ENCODE measurements at places on chromosomes 16 and 17.

GRCh38 chr16:84109598-84110335, 7.0 kb downstream of the MBTPS1 start:
- no peak for DNase-seq

DNA sequence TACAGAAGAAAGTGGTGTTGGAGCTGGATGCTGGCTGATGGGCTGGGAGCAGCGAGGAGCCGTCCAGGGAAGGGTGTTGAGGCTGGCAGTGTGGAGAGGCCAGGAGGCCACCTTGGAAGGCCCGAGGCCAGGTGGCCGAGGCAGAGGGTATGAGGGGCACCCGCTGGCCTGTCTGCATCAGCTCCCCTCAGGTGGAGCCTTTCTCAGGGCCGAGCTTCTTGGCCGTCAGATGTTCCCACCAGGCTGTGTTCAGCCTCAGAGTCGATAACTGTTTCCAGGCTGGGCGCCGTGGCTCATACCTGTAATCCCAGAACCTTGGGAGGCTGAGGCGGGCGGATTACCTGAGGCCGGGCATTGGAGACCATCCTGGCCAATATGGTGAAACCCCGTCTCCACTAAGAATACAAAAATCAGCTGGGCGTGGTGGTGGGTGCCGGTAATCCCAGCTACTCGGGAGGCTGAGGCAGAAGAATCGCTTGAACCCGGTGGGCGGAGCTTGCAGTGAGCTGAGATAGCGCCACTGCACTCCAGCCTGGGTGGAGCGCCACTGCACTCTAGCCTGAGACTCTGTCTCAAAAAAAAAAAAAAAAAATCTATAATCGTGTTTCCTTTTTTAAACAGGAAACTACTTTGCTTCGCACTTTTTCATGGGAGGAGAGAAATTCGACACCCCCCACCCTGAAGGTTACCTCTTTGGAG, 25.3 kb downstream of the MGRN1 start:
- no peak for DNase-seq

GRCh38 chr16:85330694-85331188, 218.5 kb upstream of the CIBAR2 start:
- peak; percentile 85 for DNase-seq

DNA sequence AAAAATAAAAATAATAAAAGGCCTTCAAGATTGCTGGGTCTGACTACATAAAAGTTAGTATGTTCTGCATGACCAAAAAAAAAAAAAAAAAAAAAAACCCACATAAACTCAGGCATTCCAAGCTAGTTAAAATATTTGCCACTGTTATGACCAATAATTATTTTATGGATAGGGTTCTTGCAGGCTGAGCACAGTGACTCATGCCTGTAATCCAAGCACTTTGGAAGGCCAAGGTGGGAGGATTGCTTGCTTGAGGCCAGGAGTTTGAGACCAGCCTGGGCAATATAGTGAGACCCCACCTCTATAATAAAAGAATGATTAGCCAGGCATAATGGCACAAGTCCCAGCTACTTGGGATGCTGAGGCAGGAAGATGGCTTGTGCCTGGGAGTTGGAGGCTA, 8.1 kb downstream of the SCNN1B start:
- no peak for DNase-seq

GRCh38 chr17:27540318-27541101, 84.3 kb downstream of the KSR1 start:
- DNase-seq = peak; percentile 62
